GM23248 (cell line): ENCODE measurements at places on chromosomes 5 and 9. TPM values are rescaled to one million over a fixed set of nuclear protein-coding genes. Genes with fewer than 3 reads are reported as not detected.

Gene RAD17
- 15.8 and 27.8 TPM in 2 replicates for total RNA-seq

DNA sequence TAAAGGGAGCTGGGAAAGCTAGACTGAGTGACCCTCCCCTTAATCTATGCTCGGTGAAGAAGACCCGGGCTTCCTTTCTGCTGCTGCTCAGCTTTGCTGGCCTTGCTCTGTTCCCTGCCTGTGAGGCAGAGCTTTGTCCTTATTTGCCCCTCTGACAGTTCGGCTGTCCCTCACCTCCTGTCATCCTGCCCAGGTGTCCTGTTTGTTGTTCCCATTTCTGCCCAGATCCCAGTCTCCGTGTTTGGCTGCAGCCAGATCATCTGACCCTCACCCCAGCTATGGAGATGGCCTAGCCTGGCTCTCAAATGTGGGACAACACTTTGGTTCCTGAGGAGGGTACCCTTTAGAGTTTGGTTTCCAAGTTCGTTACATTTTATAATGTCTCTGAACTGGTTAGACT, 20.2 kb downstream of the OTULIN start:
- H3K27ac ChIP-seq = no peak overlapping the region
- peaks cover 27% of the 10 kb centered on the region for H3K36me3 ChIP-seq
- no peak for DNase-seq
- H3K4me3 ChIP-seq = no peak overlapping the region
- H3K4me1 ChIP-seq = no peaks in the 10 kb centered on the region

GRCh38 chr5:66830636-66831035, 234.4 kb downstream of the MAST4 start:
- H3K27me3 ChIP-seq = no peaks in the 10 kb centered on the region
- no peaks in the 10 kb centered on the region for H3K36me3 ChIP-seq
- 0 out of 2 replicates have a peak overlapping the region, but pooled peaks have one; percentile 21 for H3K27ac ChIP-seq
- peak; percentile 37 for DNase-seq

Gene LHX3
- not detected in 2 replicates for total RNA-seq

DNA sequence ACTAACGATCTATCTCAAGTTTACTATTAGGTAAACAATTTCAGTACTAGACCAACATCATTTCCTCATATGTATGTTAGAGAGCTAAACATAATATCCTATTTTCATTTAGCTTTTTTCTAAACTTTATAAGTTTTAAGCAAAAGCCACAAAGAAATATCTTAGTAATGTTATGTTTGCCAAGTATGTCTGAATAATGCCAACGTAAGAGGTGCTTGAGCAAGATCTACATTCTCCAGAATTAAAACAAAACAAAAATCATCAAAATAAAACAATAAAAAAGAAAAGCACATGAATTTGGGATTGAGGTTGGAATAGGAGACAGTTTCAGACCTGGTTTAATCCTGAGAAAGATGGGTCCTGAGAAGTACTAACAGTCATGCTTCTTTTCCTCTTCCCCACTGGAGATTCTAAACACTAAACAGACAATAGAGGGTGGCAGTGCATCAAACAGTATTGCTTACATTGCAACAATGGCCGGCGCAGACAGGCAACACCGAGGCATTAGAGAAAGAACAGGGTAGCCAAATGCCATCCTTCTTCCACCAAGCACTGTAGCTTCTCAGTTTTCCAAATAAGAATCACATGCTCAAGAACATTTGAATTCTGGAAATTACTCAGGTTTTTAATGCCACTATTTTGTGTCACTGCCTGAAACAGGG, 33.6 kb downstream of the CSNK1A1 start:
- peak; percentile 68 for DNase-seq
- peak overlapping the region; percentile 43 for H3K4me3 ChIP-seq
- peak overlapping the region; percentile 76 for H3K27ac ChIP-seq
- H3K4me1 ChIP-seq = peaks cover 69% of the 10 kb centered on the region

DNA sequence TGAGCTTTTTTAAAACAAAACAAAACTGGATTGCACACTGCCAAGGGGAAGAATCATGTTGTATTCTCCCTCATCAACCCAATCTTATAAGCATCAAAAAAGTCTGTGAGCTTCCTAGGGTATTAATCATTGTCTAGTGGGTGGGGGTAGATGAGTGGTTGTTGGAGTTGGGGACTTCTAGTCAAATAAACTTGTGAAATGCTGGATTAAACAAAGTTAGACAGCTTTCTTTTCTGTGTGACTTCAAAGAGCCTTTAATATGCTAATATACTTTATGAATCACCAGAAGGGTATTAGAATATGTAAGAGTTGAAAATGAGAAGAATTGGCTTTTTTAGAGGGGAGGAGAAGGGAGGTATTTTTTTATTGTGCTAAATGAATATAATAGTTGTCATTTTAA, 87.7 kb downstream of the GALNT10 start:
- peaks cover 45% of the 10 kb centered on the region for H3K4me1 ChIP-seq
- H3K27ac ChIP-seq = peak overlapping the region; percentile 76
- H3K27me3 ChIP-seq = no peaks in the 10 kb centered on the region
- H3K36me3 ChIP-seq = no peaks in the 10 kb centered on the region

DNA sequence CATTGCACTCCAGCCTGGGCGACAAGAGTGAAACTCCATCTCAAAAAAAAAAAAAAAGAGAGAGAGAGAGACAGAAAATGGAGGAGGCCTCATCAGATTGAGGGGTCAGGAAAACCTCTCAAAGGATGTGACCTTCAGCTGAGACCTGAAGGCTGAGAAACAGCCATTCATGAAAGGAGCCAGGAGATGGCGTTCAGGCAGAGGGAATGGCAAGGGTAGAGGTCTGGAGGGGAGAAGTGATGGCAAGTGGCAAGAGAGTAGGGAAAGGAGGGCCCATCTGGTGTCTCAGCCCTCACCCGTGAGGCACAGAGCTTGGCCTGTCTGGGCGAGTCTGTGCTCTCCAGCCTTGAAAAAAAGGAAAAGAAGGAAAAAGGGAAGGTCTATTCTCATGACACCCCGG, 17.0 kb downstream of the CAMK2A start:
- no peak overlapping the region for H3K4me3 ChIP-seq
- H3K27me3 ChIP-seq = no peaks in the 10 kb centered on the region
- no peaks in the 10 kb centered on the region for H3K36me3 ChIP-seq
- DNase-seq = peak; percentile 55
- no peak overlapping the region for H3K27ac ChIP-seq
- peaks cover under 1% of the 10 kb centered on the region; the same call in 1 of the 2 replicates for H3K4me1 ChIP-seq

Gene PTGDS
- not detected in 2 replicates for total RNA-seq

Gene ZNF782
- total RNA-seq = 2.9 and 4.8 TPM in 2 replicates

Gene ZBED3
- total RNA-seq = 0.54 and 0.63 TPM in 2 replicates
